Bladder microvascular endothelial cell (primary cell): ENCODE measurements at places on chromosomes 5 and 9. TPM values are rescaled to one million over a fixed set of nuclear protein-coding genes. Genes with fewer than 3 reads are reported as not detected.

Gene FAM221B
- total RNA-seq, result not detected in 2 replicates

Gene IL9
- not detected in 2 replicates for total RNA-seq

Gene TRPM3
- 6.0 TPM in 1 of 2 replicates, not detected in the other for total RNA-seq

Gene BHMT
- not detected in 2 replicates for total RNA-seq

Gene HAVCR2
- total RNA-seq, result 0.06 TPM in 1 of 2 replicates, not detected in the other

Gene CLPTM1L
- 231 and 387 TPM in 2 replicates for total RNA-seq

Gene ANKRD31
- under 0.01 TPM in 2 replicates for total RNA-seq

Gene JAKMIP2
- under 0.01 TPM in 1 of 2 replicates, not detected in the other for total RNA-seq

Gene CTXN3
- not detected in 2 replicates for total RNA-seq

Gene CETN3
- total RNA-seq, result 9.9 and 17.4 TPM in 2 replicates

Gene GPRIN1
- total RNA-seq, result 2.9 and 6.0 TPM in 2 replicates

Gene EGFL7
- total RNA-seq, result 374 and 420 TPM in 2 replicates

Gene TAF11L11
- total RNA-seq, result not detected in 2 replicates

Gene FOXD4L3
- total RNA-seq, result not detected in 2 replicates
